Dermis microvascular lymphatic vessel endothelial cell (primary cell): ENCODE measurements at places on chromosomes 3 and 15. TPM values are rescaled to one million over a fixed set of nuclear protein-coding genes. Genes with fewer than 3 reads are reported as not detected.

Gene CCDC9B
- 6.5 and 13.3 TPM in 2 replicates for total RNA-seq

Gene CNTN4
- 0.25 TPM in 1 of 2 replicates, not detected in the other for total RNA-seq

Gene PLSCR4
- 569 and 1,330 TPM in 2 replicates for total RNA-seq

Gene MYO1E
- 21.4 and 32.4 TPM in 2 replicates for total RNA-seq

Gene LRRIQ4
- under 0.01 TPM in 1 of 2 replicates, not detected in the other for total RNA-seq

Gene GADL1
- total RNA-seq = 0.13 TPM in 1 of 2 replicates, not detected in the other

Gene OXTR
- 0.13 and 1.3 TPM in 2 replicates for total RNA-seq

DNA sequence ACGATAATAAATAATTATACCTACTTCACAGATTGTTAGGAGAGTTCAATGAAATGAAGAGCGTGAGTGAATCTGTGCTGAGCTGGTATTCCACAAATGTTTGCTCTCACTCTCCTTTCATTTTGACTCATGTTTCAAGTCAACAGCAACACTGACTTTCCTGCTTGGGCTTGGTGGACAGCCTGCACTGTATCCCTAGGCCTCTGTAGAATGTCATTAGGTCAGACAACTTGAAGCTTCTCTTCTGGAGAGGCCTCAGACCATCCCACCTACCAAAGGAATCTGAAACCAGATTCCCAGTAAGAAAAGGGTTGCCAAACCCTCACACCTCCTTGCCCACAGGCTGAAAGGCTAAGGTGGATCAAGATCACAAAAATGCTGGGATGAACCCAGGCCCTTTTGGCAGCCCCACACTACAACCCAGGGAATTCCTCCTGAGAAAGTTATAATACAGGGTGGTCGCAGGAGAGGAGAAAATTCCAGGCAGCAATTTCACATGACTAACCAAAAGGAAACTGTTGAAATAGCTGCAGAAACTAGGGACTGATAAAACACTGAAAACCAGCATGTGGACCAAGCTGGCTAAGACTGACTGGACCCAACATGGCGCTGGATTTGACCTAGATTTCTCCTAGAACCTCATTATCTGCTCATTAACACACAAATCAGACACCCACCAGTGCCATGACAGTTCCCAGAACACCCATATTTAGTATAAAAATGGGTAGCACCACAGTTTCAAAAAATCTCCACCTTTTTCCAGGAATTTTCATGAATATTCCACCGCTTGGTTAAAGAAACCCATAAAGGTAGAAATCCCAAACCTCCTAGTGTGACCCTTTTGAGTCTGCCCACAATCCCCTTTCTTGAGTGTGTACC lies 57.0 kb upstream of the ZNF148 start:
- no peak for DNase-seq

DNA sequence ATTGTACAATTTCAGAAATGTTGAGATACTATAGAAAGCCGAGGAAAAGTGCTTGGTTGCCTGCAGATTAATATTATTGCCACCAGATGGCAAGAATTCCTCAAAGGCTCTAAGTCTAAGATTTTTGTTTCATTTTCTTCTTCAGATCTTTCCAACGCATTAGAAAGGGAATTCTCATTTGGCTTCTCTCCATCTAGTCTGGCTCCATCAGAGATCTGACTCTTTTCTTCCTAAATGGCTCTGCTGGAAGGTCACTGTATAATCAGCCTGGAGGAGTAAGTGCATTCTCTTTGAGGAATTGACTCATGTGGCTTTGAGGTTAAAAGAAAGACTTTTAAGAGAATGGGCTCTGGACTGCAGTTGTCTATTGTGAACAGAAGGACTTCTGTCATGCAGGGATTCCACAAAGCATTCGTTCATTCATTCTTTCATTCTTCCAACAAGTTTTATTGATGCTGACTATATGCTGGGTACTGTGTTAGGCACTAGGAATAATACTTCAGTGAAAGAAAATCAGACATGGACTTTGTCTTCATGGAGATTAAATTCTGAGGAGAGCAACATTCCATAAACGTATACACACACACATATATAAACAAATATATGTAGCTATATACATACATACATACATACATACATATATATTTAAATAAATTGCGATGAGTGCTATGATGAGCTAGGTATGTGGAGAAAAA lies 55.3 kb downstream of the SLC28A2 start:
- peak; percentile 16 for DNase-seq

DNA sequence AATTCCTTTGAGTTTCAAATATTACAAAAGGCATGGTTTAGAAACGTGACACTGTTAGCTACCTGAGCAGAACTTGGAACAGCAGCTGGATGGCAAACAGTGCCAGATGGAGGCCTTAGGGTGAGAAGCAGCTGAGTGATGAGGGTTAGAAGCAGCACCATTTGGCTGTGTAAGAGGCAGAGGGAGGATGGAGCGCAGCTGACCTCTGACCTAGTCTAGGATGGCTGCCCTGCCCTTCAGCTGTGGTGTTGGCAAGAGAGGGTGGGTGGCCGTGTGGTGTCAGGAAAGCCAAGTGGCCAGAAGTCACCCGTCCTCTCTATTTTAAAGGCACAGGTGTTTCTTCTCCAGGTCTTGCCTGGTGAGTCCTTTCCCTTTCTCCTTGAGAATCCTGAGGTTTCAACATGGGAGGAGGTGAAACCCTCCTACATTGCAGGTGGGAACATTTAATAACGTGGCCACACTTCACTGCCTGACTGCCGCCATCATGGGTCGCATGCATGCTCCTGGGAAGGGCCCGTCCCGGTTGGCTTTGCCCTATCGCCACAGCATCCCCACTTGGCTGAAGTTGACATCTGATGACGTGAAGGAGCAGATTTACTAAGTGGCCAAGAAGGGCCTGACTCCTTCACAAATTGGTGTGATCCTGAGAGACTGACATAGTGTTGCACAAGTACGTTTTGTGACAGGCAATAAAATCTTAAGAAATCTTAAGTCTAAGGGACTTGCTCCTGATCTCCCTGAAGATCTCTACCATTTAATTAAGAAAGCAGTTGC lies 17.6 kb downstream of the BCL2L10 start:
- no peak for DNase-seq

- no peak for DNase-seq
These were observed 135.2 kb upstream of the GADL1 start for GRCh38 chr3:31029706-31030105.

DNA sequence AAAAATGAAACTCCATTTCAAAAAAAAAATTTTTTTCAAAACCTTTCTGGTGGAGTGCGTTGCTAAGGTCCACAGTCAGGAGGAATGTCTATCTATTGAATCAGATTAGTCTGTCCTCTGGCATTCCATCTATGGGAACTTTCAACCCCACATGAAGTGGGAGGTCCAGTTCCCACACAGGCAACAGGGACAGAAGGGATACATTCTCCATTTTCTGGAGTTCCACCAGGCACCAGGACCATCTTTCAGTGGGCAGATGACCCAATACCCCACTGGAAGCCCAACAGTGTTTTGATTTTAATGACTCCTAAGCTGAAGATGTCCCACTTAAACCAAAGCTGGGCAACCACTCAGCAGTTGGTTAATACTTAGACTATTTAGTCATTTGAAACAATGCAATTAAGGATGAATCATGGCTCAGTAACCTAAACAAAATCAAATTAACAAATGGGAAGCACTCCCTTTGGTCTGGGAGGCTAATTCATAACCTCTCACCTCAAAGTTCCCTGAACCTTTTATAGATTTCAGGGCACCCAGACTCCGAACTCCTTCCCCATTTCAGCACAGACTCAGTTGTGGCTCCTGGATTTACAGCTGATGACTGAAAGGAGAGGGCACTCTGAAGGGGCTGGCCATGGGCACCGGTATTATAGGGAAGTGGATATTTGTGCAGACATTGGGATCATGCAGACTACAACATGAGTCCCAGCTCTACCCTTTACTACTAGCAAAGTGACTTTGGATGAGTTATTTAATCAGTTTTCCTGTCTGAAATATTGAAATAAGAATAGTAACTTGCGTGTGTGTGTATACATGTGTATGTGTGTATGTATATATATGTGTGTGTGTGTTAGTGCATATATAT lies 264.3 kb upstream of the LRTM1 start:
- DNase-seq = no peak

- peak; percentile 36 for DNase-seq
These were observed 193.4 kb upstream of the SEMA6D start for GRCh38 chr15:47523681-47524475.

DNA sequence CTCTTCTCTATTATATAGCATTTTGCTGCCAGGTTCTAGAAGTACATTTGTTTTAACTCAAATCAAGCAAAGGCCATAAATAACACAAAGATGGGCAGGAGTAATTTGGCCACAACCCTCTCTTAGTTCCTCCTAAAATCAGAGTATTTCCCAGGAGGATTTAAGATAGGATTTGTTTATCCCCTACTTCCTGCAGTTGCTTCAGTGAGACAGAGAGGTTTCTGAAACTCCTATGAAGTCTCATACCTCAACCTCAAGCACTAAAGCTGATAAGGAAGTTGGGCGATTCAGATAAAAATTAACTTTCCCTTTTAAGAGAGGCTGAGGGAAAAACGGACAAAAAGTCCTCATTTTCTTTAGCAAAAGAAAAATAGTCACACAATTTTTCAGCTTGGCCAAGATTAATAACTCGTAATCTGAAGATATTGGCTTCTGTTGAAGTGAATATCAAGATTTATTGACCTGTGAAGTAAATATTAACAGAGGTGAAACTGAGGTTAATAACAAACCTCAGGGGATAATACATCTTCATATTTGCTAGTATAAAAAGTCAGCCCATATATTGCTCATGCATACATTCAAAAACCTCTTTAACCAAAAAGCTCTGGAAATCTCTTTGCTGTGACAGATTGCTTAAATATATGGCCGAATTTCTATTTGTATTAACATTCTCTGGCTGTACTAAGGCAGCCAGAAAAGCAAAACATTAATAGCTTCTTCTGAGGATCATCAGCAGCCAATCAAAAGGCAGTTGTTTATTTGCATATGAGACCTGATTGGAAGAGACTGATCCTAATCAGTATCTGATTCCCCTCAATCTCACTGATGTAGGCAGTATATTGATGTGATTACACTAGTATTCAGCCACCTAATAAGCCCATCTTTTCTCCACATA lies 90.6 kb upstream of the GADL1 start:
- no peak for DNase-seq

GRCh38 chr3:13600950-13601691 lies 52.2 kb downstream of the FBLN2 start:
- no peak for DNase-seq

DNA sequence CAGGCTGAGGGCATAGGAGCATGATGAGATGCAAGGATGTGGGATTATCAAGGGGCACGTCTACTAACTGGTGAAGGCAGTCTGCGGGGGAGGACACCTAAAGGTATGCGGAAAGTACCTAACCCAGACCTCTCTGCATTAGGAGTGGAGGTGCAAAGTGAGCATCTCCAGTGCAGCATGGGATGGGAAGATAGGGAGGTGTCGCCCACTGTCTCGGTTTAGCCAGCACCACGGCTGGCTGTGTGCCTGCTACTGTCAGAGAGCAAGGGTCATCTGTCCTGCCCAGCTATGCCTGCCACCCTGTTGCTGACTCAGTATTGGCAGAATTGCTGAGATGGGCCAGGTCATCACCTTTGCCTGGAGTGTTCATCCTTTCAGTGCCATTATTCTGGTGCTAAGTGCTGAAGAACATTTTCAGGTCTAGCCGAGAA lies 40.1 kb downstream of the OXNAD1 start:
- DNase-seq = no peak
